ENCODE measurements at places on chromosomes 7 and 10. TPM values are rescaled to one million over a fixed set of nuclear protein-coding genes. Genes with fewer than 3 reads are reported as not detected.

The SMC3 gene
- 20.9 TPM for total RNA-seq

The FOXK1 gene
- 68.5 TPM for total RNA-seq

The SLC18A3 gene
- total RNA-seq = not detected

The GPER1 gene
- total RNA-seq = 2.6 TPM

The CYP3A4 gene
- 7.8 TPM for total RNA-seq

The DDX21 gene
- 46.4 TPM for total RNA-seq

The ZNF777 gene
- 16.4 TPM for total RNA-seq

The TCF7L2 gene
- 11.1 TPM for total RNA-seq

The ECHDC3 gene
- total RNA-seq = 69.6 TPM

The LRRTM3 gene
- not detected for total RNA-seq

- peaks cover 17% of the 10 kb centered on the region for H3K27me3 ChIP-seq
- H3K4me3 ChIP-seq = no peak overlapping the region
- no peaks in the 10 kb centered on the region for H3K36me3 ChIP-seq
- H3K27ac ChIP-seq = no peak overlapping the region
- no peak for DNase-seq
- no peaks in the 10 kb centered on the region for H3K4me1 ChIP-seq
Measured at GRCh38 chr10:84548869-84549268, 220.5 kb downstream of the CCSER2 start.

DNA sequence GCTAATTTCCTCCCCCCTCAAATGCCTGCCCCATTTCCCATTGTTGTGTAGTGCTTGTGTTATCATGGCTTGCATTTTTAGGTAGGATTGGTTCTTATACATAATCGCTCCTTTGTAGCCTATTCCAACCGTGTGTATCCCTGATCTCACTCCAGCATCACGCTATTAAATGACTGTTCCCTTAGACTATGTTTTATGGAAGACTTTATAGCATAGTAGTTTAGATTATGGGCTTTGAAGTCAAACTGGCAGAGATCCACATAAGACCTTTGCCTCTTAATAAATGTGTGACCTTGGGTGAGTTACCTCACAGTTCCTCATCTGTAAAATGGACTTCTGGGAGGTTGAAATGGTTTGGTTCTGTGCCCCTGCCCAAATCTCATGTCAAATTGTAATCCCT, 5.4 kb upstream of the RABGEF1 start:
- H3K4me3 ChIP-seq = no peak overlapping the region
- H3K27me3 ChIP-seq = no peaks in the 10 kb centered on the region

GRCh38 chr7:43823941-43824340, 45.4 kb downstream of the MRPS24 start:
- H3K4me1 ChIP-seq = no peaks in the 10 kb centered on the region
- H3K27ac ChIP-seq = no peak overlapping the region
- no peak overlapping the region for H3K4me3 ChIP-seq
- no peak for DNase-seq

- H3K27ac ChIP-seq = no peak overlapping the region
- no peaks in the 10 kb centered on the region for H3K36me3 ChIP-seq
- DNase-seq = no peak
- H3K27me3 ChIP-seq = no peaks in the 10 kb centered on the region
Measured at GRCh38 chr7:20290505-20291111, 40.1 kb upstream of the ITGB8 start.

DNA sequence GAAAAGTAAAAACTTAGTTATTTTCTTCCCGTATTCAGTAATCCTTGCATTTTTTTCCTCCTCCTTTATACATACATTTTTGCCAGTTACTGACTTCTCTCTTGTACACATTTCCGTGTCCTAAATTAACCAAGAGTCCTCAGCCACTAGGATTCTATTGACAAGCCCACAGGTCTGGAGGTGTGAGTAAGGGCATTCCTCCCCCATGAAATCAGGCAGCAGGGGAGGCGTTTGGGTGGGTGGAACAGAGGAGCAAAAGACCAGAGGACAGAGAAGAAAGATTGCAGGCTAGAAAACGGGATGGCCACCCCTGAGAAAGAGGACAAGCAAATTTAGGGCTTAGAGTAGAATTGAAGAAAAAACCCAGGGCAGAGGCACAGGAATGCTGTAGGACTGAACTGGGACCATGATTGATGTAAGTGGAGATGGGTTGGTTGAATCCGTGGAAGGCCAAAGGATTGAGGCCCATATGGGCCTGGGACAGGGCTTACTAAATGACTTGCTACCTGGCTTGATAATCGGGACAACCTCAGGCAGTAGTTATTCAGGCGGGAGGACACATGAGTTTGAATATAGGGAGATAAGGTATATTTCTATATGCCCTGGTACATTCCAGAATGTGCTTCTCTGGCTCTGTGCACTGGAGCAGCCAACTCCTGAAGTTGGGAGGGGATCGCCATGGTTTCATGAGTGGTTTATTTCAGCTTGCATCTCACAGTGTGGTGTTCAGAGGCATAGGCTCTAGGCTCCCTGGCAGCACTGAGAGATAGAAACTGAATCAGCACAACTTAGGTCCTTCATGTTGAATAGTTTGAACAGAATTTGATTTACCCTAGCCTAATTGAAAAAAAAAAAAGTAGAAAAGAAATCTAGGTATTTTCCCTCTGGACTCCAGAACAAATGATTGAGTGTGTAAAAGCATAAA, 28.0 kb downstream of the IKZF1 start:
- H3K36me3 ChIP-seq = no peaks in the 10 kb centered on the region
- no peak overlapping the region for H3K4me3 ChIP-seq
- DNase-seq = no peak

GRCh38 chr10:32379950-32380551, 33.1 kb upstream of the EPC1 start:
- DNase-seq = no peak
- H3K4me1 ChIP-seq = peaks cover 24% of the 10 kb centered on the region
- H3K27me3 ChIP-seq = no peaks in the 10 kb centered on the region
- no peak overlapping the region for H3K4me3 ChIP-seq

DNA sequence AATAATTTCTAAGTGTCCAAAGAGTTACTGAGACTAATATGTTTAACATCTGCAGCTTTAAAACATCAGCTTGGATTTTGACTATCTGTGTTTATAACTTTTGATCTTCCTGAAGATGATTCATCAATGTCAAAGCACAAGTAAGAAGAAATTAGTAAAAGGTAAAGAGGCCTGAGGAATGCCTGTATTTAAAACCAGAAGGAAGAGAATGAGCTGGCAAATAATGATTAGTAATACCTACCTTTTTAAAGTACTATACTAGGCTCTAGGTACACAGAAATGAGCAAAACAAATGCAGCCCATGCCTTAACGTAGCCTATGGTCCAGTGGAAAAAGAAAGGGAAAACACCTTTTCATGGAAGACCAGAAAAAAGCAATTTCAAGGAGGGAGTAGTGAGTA, 158.0 kb downstream of the KCND2 start:
- no peaks in the 10 kb centered on the region for H3K27me3 ChIP-seq
- H3K36me3 ChIP-seq = no peaks in the 10 kb centered on the region
- no peak overlapping the region for H3K27ac ChIP-seq

GRCh38 chr10:117716889-117717288, 174.3 kb downstream of the EMX2 start:
- H3K36me3 ChIP-seq = no peaks in the 10 kb centered on the region
- no peak overlapping the region for H3K27ac ChIP-seq
- H3K4me3 ChIP-seq = no peak overlapping the region
- H3K4me1 ChIP-seq = no peaks in the 10 kb centered on the region
- DNase-seq = no peak
- H3K27me3 ChIP-seq = peaks cover 9% of the 10 kb centered on the region

GRCh38 chr7:33870120-33870519, 35.2 kb upstream of the BMPER start:
- no peaks in the 10 kb centered on the region for H3K36me3 ChIP-seq
- DNase-seq = no peak
- H3K27ac ChIP-seq = no peak overlapping the region
- H3K4me3 ChIP-seq = no peak overlapping the region
- no peaks in the 10 kb centered on the region for H3K27me3 ChIP-seq

DNA sequence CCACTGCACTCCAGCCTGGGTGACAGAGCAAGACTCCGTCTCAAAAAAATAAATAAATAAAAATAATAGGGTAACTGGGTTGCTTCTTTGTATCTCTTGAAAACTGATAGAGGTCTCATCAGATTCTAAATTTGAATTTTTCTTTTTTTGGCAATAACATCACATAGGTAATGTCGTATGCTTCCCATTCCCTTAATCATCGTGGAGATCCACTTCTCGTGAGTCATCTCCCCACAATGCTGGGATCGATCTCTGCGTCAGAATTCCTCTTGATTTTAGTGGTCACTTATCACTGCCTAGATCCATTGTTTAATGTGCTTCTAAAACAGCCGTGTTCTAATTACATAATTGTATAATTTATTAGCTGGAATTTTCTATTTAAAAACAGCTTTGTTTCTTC, 70.5 kb upstream of the DNAJB6 start:
- no peaks in the 10 kb centered on the region for H3K27me3 ChIP-seq
- peaks cover 55% of the 10 kb centered on the region for H3K36me3 ChIP-seq
- peaks cover 4% of the 10 kb centered on the region for H3K4me1 ChIP-seq
- H3K4me3 ChIP-seq = no peak overlapping the region
- H3K27ac ChIP-seq = no peak overlapping the region

DNA sequence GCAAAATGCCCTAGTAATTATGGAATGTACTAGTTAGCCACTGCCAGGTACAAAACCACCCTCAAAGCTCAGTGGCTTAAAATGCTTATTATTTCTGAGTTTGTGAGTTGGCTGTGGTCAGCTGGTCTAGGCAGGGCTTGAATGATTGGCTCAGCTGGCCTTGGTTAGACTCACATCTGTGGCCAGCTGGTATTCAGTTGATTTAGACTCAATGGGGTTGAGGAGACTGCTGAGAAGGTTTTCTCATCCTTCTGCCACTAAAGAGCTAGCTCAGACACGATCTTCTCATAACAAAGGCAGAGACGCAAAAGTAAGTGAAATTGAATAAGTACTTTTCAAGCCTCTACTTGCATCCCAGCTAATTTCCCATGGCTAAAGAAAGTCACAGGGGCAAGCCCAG, 57.1 kb upstream of the CYP2C18 start:
- H3K4me1 ChIP-seq = no peaks in the 10 kb centered on the region
- no peaks in the 10 kb centered on the region for H3K27me3 ChIP-seq
- DNase-seq = no peak
- H3K27ac ChIP-seq = no peak overlapping the region
- H3K36me3 ChIP-seq = no peaks in the 10 kb centered on the region

- DNase-seq = no peak
- H3K4me1 ChIP-seq = peaks cover 24% of the 10 kb centered on the region
- H3K36me3 ChIP-seq = peaks cover 14% of the 10 kb centered on the region
- H3K27ac ChIP-seq = no peak overlapping the region
- H3K4me3 ChIP-seq = no peak overlapping the region
- no peaks in the 10 kb centered on the region for H3K27me3 ChIP-seq
Measured at GRCh38 chr7:130963339-130963738, 229.3 kb upstream of the KLF14 start.

- no peak for DNase-seq
- H3K4me1 ChIP-seq = no peaks in the 10 kb centered on the region
- H3K27me3 ChIP-seq = no peaks in the 10 kb centered on the region
- no peak overlapping the region for H3K27ac ChIP-seq
Measured at GRCh38 chr7:65927489-65928448, 54.2 kb downstream of the GUSB start.

GRCh38 chr7:101598986-101599771, 29.9 kb downstream of the MYL10 start:
- peaks cover 16% of the 10 kb centered on the region for H3K4me1 ChIP-seq
- H3K27ac ChIP-seq = no peak overlapping the region
- no peak for DNase-seq

DNA sequence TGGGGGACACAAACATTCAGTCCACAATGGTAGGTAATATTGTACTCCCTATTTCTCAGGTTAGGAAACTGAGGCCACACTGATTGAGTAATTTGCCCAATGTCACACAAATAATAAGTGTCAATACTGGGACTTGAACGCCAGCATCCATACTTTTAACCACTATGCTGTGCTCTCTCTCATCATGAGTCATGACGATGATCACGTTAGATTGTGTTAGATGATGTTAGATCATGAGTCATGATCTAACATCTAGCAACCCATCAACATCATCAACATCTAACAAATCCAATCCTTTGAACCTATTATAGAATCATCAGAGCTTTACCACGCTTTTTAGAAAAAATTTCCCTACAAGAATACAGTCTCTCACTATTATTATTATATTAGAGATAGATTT, 28.1 kb upstream of the HERPUD2 start:
- H3K27ac ChIP-seq = no peak overlapping the region
- no peak overlapping the region for H3K4me3 ChIP-seq
- H3K4me1 ChIP-seq = no peaks in the 10 kb centered on the region
- no peaks in the 10 kb centered on the region for H3K27me3 ChIP-seq
- no peak for DNase-seq

DNA sequence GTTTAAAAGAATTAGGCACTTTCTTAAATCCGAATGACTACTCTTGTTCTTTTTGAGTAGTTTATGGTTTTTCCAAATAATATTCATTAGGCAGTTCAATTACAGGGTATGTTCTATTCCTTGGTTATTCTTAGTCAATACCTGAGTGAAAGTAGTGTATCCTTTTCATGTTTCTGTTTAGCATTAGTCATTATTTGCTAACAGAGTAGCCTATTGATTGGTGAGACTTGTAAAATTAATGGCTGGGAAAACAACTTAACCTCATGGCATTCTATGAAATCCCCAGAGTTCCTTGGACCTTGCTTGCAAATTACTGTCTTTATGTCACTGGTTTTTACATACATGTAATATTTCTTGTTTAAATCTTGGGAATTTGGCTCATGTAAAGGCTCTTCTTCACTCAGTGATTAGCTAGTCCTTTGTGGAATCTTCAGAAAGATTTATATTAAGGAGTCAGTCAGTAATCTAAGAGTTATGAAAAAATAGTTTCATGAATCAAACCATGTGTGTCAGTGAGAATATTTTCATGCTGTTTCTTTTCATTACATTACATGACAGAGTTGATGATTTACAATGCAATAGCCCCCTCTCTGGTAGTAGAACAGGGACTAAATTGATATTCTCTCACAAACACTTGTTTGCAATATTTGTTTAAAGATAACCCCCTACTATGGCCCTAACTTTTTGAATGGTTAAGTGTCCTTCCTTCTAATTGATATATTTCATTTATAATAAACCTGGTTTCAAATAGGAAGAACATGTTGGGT, 81.5 kb upstream of the LRRTM3 start:
- H3K27me3 ChIP-seq = no peaks in the 10 kb centered on the region
- H3K4me3 ChIP-seq = no peak overlapping the region
- no peaks in the 10 kb centered on the region for H3K4me1 ChIP-seq

- H3K36me3 ChIP-seq = no peaks in the 10 kb centered on the region
- H3K27me3 ChIP-seq = no peaks in the 10 kb centered on the region
- no peak overlapping the region for H3K27ac ChIP-seq
Measured at GRCh38 chr7:28554802-28555471, 142.6 kb downstream of the CREB5 start.

DNA sequence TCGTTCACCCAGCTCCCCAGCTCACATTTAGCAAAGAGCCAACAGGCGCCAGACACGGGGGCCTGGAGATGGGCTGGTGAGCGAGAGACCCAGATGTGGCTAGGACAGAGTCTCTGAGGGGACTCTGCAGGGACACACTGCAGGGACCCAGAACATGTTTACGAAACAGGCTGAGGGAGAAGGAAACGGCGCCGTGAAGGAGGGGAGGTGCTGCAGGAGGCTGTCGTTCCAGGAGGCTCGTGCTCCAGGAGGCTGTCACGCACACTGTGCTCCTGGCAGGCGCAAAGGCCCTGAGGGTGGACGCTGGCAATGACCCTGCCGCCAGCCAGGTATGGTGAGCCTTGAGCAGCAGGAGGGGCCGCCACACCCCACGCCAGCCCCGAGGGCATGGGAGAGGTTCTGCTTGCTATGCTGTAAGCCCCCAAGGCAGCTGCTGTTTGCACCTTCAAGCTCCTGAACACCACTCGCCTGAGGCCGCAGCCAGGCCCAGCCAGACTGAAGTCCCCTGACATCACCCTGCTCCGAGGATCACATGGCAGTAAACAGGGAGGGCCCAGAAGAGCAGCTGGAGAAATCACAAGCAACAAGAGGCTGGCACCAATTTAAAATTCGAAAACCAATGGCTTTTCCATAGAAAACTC, 27.3 kb downstream of the ADAP1 start:
- peak; percentile 76 for DNase-seq
- no peaks in the 10 kb centered on the region for H3K36me3 ChIP-seq
- H3K27ac ChIP-seq = no peak overlapping the region
- H3K27me3 ChIP-seq = peaks cover 3% of the 10 kb centered on the region
- H3K4me3 ChIP-seq = no peak overlapping the region

Data from suprapubic skin (tissue), 4 donors.